ENCODE measurements at places on chromosomes 3 and 15.

GRCh38 chr15:48558226-48558625 is 87.3 kb downstream of the FBN1 start:
- no peak for DNase-seq

GRCh38 chr3:194203482-194204041 is 67.6 kb downstream of the HES1 start:
- no peak for DNase-seq

GRCh38 chr3:195865752-195866151 is 42.6 kb downstream of the TNK2 start:
- no peak for DNase-seq

DNA sequence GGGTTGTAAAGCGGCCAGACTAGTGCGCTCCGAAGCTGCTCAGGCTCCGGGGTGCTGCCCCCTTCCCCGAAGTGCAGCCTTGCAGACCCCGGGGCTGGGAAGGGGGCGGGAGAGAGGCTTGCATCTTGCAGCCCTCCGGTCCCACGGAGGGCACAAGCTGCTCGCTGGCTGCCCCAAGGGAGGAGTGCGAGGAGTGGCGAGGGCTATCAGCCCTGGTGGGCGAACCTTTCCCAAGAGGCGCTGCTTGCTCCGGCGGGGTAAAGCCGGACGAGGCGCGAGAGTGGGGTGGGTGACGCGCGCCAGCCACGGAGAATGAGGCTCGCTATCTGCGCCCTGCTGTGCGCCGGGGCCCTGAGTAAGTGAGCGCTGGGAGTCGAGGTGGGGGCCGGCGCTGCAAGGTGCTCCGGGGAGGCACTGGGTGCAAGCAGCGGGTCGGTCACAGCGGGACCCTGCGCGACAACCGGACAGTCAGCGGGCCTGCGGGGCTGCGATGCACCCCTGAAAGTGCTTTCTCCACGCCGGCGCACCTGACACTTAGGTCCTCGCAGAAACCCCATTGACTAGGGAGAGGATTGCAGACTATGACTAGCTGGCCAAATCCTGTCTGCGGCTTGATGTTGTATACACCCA is 12.7 kb upstream of the TOPBP1 start:
- no peak for DNase-seq

GRCh38 chr3:156298938-156299337 is 178.6 kb downstream of the KCNAB1 start:
- DNase-seq: no peak

GRCh38 chr3:156253150-156253549 is 132.8 kb downstream of the KCNAB1 start:
- no peak for DNase-seq
